A549 treated with CORT108297 at 1 μM for 4 hours (cell line): ENCODE measurements at places on chromosomes 2 and 18. TPM values are rescaled to one million over a fixed set of nuclear protein-coding genes. Genes with fewer than 3 reads are reported as not detected.

BMP10 gene
- not detected in 5 replicates for total RNA-seq

MAPRE2 gene
- 13.6 to 15.8 TPM (median 14.3 TPM) in 5 replicates for total RNA-seq

KCNJ13 gene
- total RNA-seq = not detected in 5 replicates

MBOAT2 gene
- 25.9 to 38.6 TPM (median 31.9 TPM) in 5 replicates for total RNA-seq

ANKRD62 gene
- total RNA-seq = not detected in 5 replicates
